CD4-positive, alpha-beta T cell treated with Interleukin-2 at 100 ng/mL for 4 hours (primary cell): ENCODE measurements at places on chromosomes 7 and 10.

- DNase-seq: no peak
Measured at GRCh38 chr10:94180576-94180975, 182.2 kb downstream of the NOC3L start.

DNA sequence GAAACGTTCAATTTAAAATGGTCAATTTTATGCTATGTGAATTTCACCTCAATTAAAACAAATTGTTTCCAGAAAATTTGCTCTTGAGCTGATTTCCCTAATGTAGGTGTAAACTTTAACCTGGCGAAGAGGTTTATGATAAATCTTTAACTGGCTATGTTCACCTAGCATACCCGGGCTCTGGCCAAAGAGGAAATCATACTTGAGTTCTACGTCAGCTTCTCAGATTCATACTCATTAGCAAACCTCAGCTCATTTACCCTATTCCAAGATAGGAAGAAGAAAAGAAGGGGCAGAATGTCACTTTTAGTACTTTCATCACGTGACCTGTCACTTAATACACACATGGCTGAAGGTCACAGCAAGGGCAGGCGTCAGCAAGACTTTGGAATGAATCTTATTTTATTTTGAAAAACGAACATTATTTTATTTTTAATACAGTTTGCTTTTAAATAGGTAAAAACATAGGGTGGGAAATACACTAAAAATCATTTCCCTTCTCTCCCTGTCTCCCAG lies 97.0 kb downstream of the ABLIM1 start:
- DNase-seq: no peak

DNA sequence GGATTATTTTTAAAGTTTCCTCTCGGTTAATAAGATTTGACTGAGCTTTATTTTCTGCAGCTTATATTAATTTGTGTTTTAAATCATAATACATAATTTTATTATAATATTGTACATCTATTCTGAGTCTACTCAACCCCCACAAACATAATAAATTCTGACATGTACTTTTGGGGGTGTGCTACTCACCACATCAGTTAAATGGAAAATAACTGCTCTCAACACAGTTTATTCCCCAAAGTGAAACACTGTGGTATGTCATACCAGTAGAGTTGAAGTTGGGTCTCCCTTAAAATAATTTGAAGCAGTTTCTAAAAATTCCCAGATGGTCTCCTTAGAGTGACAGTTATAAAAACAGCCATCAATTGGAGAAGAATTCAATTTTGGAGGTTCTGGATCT lies 463.2 kb downstream of the PHTF2 start:
- no peak for DNase-seq

GRCh38 chr10:103679096-103679790 lies 176.1 kb downstream of the SH3PXD2A start:
- DNase-seq: no peak

GRCh38 chr10:70430493-70431445 lies 10.7 kb downstream of the NODAL start:
- no peak for DNase-seq

- DNase-seq: no peak
Measured at GRCh38 chr10:2986391-2986801, 81.0 kb upstream of the PFKP start.

DNA sequence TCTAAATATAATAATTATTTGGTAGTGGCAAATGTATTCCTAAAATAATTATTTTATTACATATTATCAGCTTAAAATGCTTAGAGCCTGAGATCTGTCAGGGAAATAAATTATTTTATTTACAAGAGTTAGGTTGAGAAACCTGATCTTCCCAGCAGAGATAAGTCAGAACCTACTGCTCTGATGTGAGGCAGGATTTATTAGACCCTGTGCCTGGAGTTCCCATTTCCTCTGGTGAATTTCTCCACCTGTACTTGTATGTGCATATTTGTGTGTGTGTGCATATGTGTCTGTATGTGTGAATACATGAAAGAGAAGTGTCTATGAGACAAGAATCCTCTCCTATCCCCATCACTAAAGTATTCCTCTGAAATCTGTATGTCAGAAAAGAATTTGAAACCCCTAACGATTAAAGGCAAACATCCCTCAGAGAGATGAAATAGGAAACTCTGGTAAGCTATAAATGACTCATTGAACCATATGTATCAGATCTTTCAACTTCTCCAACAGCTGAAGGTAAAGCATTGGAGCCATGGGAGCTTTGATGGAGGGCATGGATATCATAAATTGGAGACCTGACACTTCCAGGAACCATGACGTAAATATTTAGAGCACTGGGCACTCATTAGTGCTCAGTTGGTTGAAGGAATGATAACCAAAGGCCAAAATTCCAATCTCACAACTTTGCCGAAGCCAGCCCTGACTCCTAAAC lies 190.9 kb downstream of the XPNPEP1 start:
- no peak for DNase-seq

DNA sequence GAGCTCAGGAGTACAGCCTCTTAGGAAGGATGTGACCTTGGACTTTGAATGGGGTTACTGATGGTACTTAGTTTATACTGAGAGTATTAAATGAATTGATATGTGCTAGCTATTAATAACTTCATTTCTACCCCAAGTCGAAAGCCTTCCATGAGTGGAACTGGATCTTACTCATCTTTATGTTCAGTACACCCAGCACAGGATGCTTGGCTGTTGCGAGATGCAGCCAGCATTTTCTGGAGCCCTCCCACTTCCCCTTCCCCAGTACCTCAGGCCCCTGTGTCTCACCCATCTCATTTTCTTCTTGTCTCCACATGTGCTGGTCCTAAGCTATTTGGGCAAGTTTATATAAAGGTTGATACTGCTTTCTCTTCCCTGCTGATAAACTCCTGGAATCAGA lies 7.2 kb downstream of the UPP1 start:
- DNase-seq: peak; percentile 58

DNA sequence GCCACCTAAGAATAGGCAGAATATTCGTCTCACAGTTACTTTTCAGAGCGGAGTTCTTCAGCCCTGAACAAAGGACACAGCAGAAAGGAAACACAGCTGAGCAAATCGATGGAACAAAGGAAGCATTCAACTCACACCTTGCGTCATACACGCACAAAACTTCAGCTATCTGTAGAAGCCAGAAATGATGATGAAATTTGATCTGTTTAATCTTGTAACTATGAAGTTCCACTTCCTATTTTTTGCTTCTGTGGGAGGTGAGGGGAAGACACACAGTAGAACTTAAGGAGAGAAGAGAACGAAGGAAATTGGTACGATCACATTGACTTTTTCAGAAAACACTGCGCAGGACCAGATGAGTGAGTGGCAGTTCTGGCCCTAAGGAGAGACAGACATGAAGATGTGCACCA lies 26.2 kb downstream of the FAM171A1 start:
- DNase-seq: no peak

DNA sequence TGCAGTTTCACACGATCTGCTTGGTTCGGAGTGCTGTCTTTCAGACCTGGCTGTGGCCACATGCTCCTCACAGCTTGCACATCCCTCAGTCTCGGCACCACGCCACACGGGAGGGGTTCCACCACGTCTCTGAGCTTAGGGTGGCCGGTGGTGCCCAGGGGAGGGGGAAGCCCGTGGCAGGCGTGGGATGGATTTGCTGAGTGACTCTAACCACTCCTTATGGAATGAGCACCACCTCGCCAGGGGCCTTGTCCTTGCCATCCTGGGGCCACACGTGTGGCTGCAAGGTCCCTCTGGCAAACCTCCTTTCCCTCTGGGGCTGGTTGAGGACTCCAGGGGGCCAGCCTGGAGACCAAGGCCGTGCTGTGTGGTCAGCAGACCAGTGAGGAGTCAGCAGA lies 29.1 kb upstream of the FAM20C start:
- DNase-seq: no peak

DNA sequence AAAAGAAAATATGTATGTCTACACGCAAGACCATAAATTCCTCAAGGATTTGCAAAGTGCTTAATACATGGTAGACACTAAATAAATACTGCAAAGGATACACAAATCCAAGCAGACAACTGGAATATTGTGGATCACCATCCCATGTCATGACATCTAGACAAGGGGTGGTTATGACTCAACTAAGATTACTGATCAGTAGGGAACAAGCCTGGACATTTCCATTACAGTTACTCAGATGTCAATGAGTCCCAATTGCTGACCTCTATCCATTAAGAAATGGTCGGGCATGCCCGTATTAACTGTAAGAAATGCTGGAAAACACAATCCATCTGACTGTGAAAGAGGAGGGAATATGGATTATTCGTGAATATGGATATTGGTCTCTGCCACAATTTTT lies 27.6 kb upstream of the RUFY2 start:
- DNase-seq: no peak

DNA sequence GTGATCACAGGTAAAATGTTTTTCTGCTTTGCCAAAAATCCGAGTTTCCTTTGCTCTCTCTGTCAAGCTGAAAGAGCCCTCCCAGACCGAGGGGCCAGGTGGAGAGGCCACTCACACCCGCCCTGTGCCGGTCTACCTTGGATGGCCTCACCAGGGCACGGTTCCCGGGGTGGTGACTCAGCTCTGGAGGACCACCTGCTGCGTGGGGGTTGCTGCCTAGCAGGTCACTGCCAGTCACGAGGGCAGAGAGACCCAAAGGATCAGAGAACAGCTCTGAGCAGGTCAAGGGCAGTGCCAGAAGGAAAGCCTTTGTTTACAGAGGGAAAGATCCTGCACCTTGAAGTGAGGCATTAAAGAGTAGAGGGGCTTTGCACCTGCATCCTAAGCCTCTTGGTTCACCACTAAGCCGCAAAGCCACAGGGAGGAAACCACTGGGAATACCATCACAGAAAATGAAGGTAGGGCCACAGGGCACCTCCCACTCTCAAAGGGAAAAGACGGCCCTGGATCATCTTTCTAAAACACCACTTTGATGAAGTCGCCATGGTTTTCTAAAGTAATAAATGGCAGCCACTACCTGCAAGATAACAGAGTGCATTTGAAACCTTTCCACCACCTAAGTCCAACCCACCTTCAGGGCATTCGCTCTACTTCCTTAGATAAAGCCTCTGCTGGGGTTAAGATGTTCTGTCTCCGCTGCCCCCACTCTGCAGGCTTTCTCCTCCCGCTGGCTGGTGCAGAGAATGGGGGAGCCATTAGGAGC lies 160.3 kb upstream of the KLF14 start:
- DNase-seq: no peak

- DNase-seq: no peak
Measured at GRCh38 chr7:41661596-41661995, 41.3 kb downstream of the INHBA start.

GRCh38 chr10:80552151-80552646 lies 14.5 kb downstream of the SH2D4B start:
- no peak for DNase-seq

DNA sequence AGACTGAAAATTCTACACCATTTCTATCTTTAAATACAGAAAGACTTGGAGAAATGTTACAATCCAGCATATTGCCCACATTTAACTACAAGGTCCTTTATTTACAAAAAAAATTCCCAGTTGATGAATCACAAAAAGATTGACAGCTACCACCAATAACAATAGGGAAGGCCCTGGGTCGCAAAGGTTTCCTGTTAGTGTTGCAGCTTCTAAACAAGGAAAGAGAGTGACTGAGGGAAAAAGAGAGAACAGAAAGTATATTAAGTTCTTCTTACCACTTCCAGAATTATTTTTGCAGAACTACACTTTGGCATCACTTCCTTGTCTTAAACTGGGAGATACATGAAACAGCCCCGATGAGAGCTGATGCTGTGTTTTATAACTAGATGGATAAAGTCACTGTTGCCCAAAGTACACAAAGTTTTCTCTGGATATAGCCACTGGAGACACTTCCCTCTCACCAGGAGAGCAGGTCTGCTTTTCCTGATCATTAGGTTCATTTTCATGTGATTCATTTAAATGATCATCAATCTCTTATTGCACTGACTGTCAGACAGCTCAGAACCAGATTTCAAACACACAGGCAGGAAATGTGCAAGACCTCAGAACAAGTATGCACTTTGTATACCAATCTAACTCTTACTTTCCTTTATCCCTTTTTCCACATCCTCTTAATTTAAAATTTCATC lies 57.0 kb downstream of the SHTN1 start:
- DNase-seq: no peak

DNA sequence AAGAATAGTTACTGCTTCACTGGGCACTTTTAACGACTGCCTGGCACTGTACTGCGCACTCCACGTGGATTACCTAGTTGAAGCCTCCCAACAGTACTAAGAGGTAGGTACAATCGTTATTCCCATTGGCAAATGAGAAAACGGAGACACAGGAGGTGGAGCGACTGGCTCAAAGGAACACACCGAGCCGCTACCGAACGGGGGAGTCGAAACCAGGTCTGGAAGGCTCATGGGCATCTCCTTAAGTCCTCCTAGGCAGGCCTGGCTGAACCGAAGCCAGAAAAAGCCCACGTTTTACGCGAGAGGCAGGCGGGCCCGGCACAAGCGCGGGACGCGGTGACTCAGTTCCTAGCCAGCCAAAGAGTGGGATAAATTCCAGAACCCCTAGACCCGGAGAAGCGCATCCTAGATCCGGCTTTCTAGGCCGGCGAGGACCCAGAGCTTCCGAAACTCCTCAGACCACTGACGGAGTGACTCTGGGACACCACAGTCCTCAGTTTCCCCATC lies 472 bp downstream of the PDAP1 start:
- DNase-seq: no peak

- DNase-seq: no peak
Measured at GRCh38 chr10:6803427-6803783, 223.3 kb upstream of the PRKCQ start.

GRCh38 chr7:135514856-135515255 lies 5.0 kb upstream of the CNOT4 start:
- no peak for DNase-seq

DNA sequence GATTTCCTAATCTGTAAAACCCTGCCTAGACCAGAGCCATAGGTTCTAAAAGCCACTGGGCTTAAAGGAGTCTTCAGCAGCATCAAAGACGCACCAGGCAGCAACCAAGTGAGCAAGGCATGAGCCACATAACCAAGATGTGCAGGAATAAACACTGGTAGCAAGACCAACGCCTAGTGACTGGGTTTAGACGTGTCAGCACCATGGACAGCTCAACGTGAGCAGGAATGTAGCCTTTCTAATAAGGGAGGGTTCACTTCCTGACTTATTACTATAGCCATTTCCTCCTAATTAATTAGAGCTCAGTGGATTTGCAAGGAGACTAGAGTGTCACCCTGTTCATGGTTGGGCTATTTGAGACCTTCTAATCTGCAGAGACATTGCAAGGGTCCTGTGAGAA lies 223.7 kb downstream of the LHFPL3 start:
- DNase-seq: no peak

DNA sequence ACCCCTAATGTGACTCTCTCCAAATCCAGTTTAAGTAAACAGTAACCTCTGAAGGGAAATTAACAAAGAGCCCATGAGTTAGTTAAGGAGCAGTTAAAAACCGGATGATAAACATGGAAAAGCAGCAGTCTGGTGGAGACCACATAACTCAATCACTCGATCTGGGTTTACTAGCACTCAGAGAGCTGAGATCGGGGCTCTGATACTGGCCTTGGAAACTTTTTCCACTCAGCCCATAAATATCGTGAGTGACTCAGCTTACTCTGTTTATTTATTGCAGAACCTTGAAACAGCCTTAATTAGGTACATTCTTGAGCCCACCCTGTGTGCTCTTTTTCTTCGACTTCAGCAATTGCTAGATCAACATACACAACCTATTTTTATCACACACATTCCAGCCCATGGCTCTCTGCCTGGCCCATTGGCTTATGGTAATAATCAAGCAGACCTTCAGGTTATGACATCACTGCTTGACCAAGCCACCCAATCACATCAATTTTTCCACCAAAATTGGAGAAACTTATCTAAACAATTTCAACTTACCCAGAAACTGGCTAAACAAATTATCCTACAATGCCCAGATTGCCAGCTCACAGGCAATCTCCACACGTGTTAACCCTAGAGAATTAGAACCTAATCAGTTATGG lies 82.2 kb upstream of the GPR22 start:
- DNase-seq: no peak
